ENCODE measurements at places on chromosomes 5 and 9.

- no peak for DNase-seq
These were observed 1727.2 kb downstream of the MAT2B start for GRCh38 chr5:165232509-165233028.

DNA sequence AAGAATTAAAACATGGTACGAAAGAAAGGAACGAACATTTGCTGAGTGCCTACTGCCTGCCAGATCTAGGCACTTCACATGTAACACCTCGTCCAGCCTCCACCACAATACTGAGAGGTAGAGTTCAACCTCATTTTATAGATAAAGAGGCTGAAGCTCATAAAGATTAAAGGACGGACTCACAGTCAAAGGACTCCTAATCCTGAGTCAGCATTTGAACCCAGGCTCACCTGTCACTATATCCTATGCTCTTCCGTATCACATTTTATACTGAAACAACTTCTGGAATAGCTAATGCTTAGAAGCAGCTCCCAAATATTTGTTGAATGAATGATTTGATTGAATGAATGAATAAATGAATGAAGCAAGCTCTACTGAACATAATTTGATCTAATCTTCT lies 22.5 kb downstream of the PDCD1LG2 start:
- no peak for DNase-seq

- no peak for DNase-seq
These were observed 51.3 kb downstream of the ARL15 start for GRCh38 chr5:54259090-54259489.

GRCh38 chr5:174624733-174625522 lies 99.5 kb upstream of the MSX2 start:
- no peak for DNase-seq

DNA sequence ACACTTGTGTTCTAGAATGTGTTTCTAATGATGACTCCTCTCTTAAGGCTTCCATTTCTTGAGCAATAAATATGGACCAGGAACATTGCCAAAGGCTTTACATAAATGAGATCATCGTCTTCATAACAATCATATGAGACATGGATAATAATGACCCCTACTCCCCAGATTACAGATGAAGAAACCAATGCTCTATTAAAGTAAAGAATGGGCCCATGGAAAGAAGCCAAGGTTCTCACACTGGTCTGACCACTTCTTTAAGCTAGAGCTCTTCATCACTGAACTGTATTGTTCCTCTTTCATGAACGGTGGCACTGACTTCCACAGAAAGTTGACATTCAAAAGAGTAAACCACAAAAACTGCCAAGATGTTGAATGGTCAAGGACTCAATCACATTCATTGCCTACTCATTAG lies 65.3 kb downstream of the MARCHF3 start:
- DNase-seq, result no peak

GRCh38 chr9:131994364-131995125 lies 85.1 kb downstream of the MED27 start:
- DNase-seq, result no peak

GRCh38 chr5:178094345-178094744 lies 19.0 kb upstream of the N4BP3 start:
- DNase-seq, result no peak

- no peak for DNase-seq
These were observed 8.2 kb downstream of the HEXB start for GRCh38 chr5:74693191-74693590.

GRCh38 chr9:96615411-96615810 lies 4.2 kb downstream of the CDC14B start:
- DNase-seq, result no peak

DNA sequence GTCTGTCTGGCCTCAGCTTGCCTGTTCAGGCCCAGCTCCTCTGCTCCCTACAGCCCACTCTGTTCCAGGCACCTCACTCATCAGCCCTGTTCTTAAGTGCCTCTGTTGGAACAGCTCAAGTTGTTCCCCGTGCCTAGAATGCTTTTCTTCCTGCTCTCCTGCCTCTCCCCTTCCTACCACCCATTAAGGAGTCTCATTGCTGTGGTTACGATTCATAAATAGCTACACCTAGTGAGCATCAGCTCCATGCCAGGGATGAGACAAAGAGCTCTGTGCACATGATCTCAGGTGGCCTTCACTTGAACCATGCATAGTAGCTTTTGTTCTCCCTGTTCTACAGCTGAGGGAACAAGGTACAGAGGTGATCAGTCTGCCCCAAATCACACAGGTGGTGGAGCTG lies 54.3 kb downstream of the PSD2 start:
- DNase-seq, result no peak

GRCh38 chr9:136050701-136051452 lies 44.2 kb downstream of the NACC2 start:
- no peak for DNase-seq

GRCh38 chr9:94900222-94901018 lies 173.9 kb downstream of the AOPEP start:
- DNase-seq, result no peak

DNA sequence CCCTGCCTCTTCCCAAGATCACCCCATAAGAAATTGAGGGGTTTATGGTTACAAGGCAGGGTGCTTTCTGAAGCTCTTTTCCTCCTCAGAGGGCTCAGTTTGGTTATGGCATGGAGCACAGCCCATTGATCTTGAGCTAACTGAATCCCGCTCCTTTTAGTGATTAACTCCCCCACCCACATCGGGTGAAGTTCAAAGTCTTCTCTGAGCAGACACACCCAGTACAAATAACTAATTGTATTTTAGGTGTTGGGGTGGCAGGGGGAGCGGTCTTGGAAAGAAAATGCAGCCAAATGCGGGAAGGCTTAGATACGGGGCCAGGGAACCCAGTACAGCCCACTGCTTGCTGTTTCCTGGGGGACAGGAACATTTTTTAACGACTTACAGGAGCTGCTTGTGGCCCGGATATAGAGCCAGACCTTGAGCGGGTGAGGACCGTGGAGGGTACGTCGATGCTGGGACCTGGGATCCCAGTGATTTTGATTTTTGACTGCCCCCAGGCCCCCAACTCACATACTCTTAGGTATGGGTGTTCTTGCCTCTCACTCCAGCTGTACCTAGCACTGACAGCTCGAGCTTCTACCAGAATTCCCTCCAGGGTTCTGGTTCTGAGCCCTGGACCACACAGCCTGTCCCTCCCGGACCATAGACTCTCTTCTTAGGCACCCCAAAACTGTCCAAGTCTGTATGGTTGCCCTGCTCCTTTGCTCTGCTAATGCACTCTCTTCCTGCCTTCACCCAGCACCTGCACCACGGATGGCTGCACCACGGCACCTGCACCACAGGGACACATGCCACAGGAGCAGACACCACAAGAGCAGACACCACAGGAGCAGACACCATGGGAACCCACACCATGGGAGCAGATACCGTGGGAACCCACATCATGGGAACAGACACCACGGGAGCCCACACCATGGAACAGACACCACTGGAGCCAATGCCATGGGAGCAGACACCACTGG lies 18.3 kb upstream of the RXRA start:
- DNase-seq, result no peak

GRCh38 chr5:143361438-143361837 lies 42.0 kb downstream of the NR3C1 start:
- DNase-seq, result no peak

DNA sequence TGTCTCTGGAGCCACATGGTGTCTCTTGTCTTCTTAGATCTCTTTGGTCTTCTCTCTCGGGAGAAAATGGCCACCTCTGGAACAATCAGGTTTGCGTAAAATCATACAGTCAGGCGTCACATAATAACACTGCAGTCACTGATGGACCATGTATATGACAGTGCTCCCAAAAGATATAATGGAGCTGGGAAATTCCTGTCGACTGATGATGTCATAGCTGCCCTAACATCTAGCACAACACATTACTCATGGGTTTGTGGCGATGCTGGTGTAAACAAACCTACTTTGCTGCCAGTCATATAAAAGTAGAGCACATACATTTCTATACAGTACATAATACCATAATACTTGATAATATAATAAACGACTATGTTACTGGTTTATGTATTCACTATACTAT lies 30.1 kb upstream of the RAI14 start:
- DNase-seq, result no peak

DNA sequence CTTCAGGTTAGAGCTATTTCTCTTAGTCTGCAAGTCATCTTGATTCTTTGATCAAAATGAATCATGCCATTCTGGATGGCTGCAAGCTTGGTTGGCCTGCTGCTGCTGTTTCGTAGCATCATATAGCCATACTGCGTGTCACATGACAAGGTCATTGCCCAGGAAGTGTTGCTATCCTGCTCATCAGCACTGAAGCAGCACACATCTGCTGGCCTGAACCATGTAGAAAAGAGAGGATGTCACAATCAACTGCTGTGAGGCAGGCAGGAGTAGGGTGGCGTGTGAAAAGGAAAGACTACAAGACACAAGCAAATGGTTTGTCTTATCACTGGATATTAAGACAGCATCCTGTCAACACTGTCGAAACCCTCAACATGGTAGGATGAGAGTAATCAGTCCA lies 376.7 kb upstream of the RORB start:
- no peak for DNase-seq

GRCh38 chr5:151671950-151672349 lies 14.8 kb downstream of the SPARC start:
- DNase-seq, result no peak

GRCh38 chr5:42612750-42613366 lies 143.8 kb upstream of the CCDC152 start:
- DNase-seq, result no peak

GRCh38 chr5:69276422-69277174 lies 41.9 kb downstream of the CDK7 start:
- DNase-seq, result no peak

- peak; percentile 35 for DNase-seq
These were observed 141.4 kb downstream of the LRRC70 start for GRCh38 chr5:62720031-62720441.

GRCh38 chr5:59813761-59814536 lies 79.6 kb downstream of the PDE4D start:
- no peak for DNase-seq

DNA sequence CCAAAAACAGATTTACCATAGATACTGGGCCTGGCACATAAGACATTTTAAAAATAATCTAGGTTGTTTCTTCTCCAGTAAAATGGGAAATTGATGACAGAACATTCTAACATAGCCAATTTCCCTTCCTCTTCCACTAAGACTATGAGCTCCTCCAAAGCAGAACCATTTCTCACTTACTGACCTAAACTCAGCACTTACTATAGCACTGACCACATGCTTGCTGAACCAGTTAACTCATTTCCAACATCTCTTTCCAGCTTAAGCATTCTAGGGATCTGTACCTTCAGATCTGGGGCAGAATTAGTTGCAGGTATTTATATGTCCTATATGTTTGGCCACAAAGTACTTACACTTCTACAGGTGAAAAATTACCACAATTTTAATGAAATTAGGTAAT lies 58.9 kb downstream of the TTC39B start:
- no peak for DNase-seq

GRCh38 chr5:78005021-78005785 lies 229.1 kb upstream of the TBCA start:
- DNase-seq, result no peak

GRCh38 chr5:39604491-39604890 lies 179.7 kb upstream of the DAB2 start:
- no peak for DNase-seq
